PC-3 (cell line): ENCODE measurements at places on chromosomes 4 and X. TPM values are rescaled to one million over a fixed set of nuclear protein-coding genes. Genes with fewer than 3 reads are reported as not detected.

Gene ARSJ
- total RNA-seq: 16.4 and 19.1 TPM in 2 replicates

Gene GAGE12H
- not detected in 2 replicates for total RNA-seq

Gene GRIA2
- not detected in 2 replicates for total RNA-seq

Gene DNAAF6
- total RNA-seq: not detected in 2 replicates
